Activated CD8-positive, alpha-beta memory T cell treated with anti-CD3 and anti-CD28 coated beads for 36 hours (primary cell): ENCODE measurements at places on chromosomes 12 and 14. TPM values are rescaled to one million over a fixed set of nuclear protein-coding genes. Genes with fewer than 3 reads are reported as not detected.

PRORP gene
- total RNA-seq, result 38.7 TPM

IGF1 gene
- 0.80 TPM for total RNA-seq

MGAT4C gene
- not detected for total RNA-seq

SRRM4 gene
- not detected for total RNA-seq

TESPA1 gene
- 81.2 TPM for total RNA-seq

ATP6V1D gene
- 31.4 TPM for total RNA-seq

EIF4B gene
- 673 TPM for total RNA-seq

C3AR1 gene
- 1.1 TPM for total RNA-seq

MUCL1 gene
- not detected for total RNA-seq

RIPK3 gene
- 8.2 TPM for total RNA-seq

VAMP1 gene
- 33.4 TPM for total RNA-seq

PTCSC3 gene
- not detected for total RNA-seq

GLS2 gene
- total RNA-seq, result 2.5 TPM

IAPP gene
- total RNA-seq, result not detected

CMA1 gene
- not detected for total RNA-seq

CACNA1C gene
- 0.04 TPM for total RNA-seq

INHBC gene
- not detected for total RNA-seq

HAL gene
- total RNA-seq, result 0.48 TPM

TAS2R13 gene
- total RNA-seq, result 0.21 TPM

KCNH3 gene
- 5.6 TPM for total RNA-seq

NID2 gene
- total RNA-seq, result not detected

IRAK3 gene
- total RNA-seq, result 0.25 TPM

BICD1 gene
- total RNA-seq, result 18.7 TPM

SLCO1B3 gene
- not detected for total RNA-seq

C14orf180 gene
- not detected for total RNA-seq

AQP2 gene
- not detected for total RNA-seq

ARMH4 gene
- 0.06 TPM for total RNA-seq

INHBE gene
- total RNA-seq, result 1.2 TPM

KRT2 gene
- not detected for total RNA-seq

POTEG gene
- total RNA-seq, result not detected

PLCZ1 gene
- total RNA-seq, result not detected

GZMB gene
- 6,616 TPM for total RNA-seq

FOXA1 gene
- total RNA-seq, result 0.15 TPM

ADCY6 gene
- total RNA-seq, result 0.13 TPM

CLEC9A gene
- not detected for total RNA-seq

TAS2R30 gene
- 1.0 TPM for total RNA-seq

DIO2 gene
- total RNA-seq, result not detected

A2M gene
- total RNA-seq, result not detected

SERPINA10 gene
- total RNA-seq, result not detected

SSTR1 gene
- total RNA-seq, result not detected

MYO1H gene
- total RNA-seq, result not detected

LRP1-AS gene
- not detected for total RNA-seq

ESYT1 gene
- total RNA-seq, result 193 TPM

SUDS3 gene
- 23.1 TPM for total RNA-seq

MRPL42 gene
- 85.2 TPM for total RNA-seq

RNASE4 gene
- total RNA-seq, result 0.10 TPM
